ENCODE measurements at places on chromosomes 12 and 14.
A peak's percentile ranks its signal among the peaks of the same experiment; 100 is the strongest.

DNA sequence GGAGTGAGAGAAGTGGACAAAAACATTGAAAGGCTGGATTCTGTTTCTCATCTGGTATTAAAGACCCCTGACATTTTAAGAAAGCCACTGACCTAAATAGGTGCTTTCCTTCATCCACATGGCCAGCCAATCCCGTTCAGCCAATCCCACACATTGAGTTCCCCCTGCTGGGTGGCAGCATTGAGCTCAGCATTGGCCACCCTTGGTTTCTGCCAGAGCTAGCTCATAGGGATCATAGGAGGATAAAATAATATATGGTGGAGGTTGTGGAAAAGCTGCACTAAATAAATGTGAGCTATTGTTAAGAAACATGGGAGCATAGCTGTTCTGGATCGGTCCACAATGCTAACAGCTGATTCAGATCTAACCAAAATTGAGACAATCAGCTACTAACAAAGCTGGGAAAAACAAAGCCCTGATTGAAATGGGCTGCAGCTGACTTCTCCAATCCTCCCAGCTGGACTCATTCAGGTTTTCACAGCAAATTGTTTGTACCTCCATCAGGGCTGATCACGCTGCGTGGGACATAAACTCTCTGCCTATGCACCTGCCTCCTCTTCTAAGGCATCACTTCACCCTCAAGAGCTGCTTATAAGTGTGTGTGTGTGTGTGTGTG, 256.5 kb downstream of the EMP1 start:
- DNase-seq: no peak

DNA sequence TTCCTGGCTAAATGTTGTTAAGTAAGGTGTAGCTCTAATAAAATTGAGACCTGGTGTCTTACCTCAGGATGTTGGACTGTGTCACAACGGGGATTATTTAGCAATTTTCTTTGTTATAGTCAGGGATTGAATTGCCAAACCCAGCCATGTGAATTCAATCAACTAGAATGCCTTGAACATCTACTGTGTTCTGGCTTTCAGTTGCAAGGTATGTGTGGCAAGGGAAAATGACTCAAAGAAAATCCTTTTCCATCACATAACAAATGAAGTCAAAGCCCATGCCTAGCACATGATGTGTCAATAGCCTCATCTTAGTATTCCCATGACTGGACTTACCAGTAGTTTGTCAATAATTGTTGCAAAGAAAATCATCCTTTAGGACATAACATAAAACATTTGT, 519.8 kb upstream of the FLRT2 start:
- DNase-seq: no peak

DNA sequence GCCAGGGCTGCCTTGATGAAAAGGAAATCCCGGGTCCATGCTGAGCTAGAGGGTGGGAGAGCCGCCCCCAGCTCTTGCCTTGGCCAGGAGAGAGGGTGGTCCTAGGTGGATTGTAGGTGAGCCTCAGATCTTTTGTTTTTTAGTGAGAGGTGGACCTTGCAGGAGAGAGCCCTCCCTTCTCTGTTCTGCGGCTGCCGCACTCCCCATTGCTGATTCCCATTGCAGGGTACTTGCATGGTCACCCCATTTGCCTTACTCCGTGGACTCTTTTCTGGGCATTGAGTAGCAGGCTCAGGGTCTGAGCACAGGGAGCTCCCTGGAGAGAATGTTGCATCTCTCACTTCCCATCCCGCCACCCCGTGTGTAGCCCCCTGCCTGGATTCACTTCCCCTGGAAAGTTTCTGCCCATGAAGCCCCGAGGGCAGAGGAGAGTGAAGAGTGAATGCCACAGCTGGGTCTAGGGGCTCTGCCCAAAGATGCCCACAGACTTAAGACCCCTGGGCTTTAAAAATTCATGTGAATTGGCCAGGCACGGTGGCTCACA, 10.2 kb downstream of the VASH1 start:
- DNase-seq: no peak

GRCh38 chr14:67131691-67132090, 57.5 kb upstream of the GARIN2 start:
- no peak for DNase-seq

- no peak for DNase-seq
Observed at GRCh38 chr14:89524990-89525667, 108.1 kb upstream of the FOXN3 start.

- DNase-seq: no peak
Observed at GRCh38 chr14:92404421-92404820, 81.5 kb downstream of the SLC24A4 start.

GRCh38 chr12:111409780-111410430, 4.2 kb downstream of the SH2B3 start:
- no peak for DNase-seq

DNA sequence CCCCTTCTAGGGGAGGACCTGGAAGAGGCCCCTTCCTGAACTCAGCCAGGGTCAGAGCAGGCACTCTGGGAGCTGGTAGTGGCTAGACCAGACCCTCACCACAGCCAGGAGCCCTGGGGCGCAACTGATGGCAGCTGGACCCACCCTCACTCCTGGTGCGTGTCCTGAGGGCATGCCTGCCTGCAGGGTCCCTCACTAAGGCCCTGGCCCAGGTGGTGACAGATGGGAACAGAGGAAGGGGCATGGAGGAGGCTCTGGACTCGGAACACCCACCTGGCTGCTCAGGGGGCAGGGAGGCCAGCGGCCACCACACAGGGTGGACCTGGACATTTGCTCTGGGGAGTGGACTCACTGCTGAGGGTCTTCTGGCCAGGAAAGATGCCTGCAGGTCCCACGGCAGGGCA, 342.2 kb upstream of the SFSWAP start:
- DNase-seq: no peak

DNA sequence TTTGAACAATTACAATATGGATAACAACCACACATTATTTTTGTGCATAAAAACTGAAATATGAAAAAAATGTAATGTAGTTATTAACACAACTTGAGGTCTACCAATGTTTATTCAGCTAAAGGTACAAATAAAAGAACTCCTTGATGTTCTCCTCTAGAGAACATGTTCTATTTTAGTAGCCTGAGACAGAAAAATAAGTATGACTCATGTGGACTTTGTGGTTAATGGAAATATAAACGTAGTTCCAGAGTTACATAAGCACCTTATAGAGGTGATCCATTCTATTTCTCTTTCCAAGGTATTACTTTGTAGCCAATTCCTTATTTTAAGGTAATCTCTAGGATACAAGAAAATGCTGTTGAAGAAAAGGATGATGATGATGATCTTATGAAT, 25.7 kb downstream of the ALKBH1 start:
- DNase-seq: no peak

- DNase-seq: no peak
Observed at GRCh38 chr14:77475432-77476115, 17.7 kb downstream of the AHSA1 start.

DNA sequence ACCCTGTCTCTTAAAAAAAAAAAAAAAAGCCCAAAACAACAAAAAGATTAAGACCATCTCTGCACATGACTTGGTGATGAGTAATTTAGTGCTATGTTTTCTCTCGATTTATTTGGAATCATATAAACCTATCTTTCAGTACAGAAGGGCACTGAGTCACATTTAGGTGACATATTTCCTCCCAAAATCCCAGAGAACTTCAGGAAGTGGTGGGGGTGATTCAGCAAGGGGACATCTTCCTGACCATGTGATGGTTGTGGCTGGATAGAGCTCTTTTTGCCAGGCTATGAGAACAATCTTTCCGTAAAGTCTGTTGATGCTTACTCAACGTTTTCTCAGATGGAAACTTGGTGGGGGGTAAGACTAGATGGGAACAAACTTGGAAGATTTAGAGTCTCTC, 50.0 kb downstream of the PPFIBP1 start:
- DNase-seq: no peak

- peak; percentile 30 for DNase-seq
Observed at GRCh38 chr12:122203301-122204166, at the start of gene B3GNT4. B3GNT4 (plus strand) TSS chr12:122203709; CDS start chr12:122204619, 910 bp downstream.

GRCh38 chr12:1913377-1914113, 4.9 kb downstream of the CACNA2D4 start:
- DNase-seq: no peak

GRCh38 chr12:11654338-11654737, 4.9 kb downstream of the ETV6 start:
- no peak for DNase-seq

DNA sequence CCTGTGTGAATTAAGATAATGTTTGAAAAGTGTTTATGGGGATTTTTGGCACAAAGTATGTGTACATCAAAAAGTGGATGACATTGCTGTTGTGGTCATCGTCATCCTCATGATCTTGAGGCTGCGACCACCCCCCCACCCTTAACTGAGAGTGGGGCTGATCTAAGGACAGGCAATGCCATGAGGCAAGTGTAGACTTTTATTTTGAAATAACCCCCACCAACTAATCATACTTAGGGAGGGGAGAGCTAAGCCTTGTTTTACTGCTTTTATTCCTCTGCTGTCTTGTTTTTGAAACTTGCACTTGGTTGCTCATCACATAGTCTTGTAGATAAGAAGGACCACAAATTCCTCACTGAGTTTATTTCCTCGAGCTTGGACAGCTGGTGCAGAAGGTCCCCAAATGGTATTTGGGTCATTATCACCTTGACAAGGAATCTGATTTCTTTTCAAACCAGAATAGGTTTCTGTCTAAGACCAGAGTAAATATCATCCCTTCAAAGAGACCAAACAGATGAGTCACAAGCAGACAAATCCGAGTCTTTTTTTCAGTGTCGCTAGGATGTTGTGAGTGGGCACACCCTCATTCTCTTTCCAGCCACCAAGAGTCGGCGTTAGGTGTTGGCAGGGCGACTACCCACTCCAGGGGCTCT, 23.9 kb upstream of the SMOC1 start:
- no peak for DNase-seq

DNA sequence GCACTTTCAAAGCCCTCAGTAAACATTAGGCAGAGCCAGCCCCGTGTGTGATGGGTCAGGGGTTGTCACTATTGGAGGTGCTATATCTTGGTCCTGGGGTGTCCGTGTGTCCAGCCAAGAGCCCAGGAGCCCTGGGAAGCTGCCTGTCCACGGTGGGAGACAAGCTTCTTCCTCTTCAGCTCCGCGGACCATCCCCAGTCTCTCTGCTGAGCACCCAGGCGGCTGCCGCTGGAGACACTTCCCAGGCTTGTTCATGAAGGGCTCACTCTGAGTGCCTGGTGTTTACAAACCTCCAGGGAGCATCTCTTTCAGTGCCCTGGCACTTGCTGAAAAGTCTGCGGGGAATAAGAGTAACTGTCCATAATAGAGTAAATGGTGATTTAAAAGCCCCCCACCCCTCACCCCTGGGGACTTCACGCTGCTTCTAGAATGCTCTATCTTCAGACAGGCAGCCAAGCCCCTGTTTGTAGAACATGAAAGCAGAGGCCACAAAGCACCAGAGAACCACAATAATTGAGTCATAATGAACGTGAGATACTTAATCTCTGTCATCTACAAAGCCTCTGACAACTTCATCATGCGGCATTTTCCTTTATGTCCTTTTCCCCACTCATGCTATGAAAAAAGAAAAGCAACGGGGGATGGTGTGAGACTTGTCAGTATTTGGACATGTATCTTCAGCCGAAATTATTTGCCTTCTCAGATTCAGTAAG, 178.6 kb downstream of the TMEM132C start:
- no peak for DNase-seq

DNA sequence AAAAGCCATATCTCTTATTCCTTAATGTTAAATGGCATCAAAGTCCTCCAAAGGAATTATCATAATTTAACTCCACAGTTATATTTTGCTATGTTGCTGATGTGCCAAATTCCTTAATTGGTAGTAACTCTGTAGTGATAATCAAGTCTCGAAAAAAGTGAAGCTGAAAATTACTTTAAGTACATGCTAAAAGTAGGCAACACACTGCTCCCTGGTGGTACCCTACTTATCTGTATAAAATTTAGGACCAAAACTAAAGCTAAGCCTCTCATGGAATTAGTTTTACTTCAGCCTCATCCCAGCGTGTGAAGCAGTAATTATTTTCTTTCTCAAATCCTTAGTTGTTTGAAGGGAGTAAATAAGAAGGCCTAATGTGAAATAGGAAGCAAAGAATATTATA, 132.8 kb downstream of the TTLL5 start:
- no peak for DNase-seq

DNA sequence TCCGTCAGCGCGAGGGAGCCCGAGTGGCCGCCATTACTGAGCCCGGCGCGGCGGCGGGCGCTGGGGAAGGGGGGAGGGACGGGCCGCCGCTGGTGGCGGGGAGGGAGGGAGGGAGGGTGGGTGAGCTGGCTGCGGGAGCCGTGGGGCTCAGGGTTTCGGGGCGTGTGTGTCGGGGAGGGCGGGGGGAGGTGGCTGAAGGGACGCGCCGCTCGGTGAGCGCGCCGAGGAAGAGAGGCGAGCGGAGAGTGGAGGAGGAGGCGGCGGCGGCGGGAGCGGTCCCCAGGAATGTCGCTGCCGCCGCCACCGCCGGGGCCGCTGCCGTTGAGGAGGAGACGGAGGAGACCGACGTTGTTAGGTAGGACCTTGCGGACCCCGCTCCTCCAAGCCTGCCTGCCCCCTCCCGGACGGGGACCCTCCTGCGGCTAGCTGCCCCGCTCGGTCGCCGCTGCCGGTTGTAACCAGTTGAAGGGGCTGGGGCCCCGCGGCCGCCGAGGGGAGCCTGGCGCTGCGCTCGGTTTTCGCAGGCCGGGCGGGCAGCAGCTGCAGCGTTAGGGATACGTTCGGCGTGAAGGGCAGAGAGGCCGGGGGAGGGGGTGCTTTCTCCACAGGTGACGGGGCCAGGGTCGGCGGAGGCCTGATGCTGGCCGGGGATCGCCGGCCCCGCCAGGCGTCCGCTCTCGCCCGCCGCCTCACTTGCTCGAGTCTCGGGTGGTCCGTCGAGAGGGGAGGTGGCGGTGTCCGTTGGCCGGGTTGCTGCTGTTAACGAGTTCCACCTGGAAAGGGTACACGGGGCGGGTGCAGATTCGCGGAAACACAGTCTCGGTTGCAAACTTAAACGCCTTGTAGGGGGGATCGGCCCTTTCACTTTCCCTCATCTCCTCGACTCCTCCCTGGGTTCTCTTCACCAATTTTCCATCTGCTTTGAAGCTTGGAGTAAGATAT, at the start of gene ARHGAP5:
TSS of gene ARHGAP5 (plus strand) at position 224 of the 942 bp plus-strand sequence. CDS start 13,366 bp downstream, outside the sequence.
- peak; percentile 10 for DNase-seq

DNA sequence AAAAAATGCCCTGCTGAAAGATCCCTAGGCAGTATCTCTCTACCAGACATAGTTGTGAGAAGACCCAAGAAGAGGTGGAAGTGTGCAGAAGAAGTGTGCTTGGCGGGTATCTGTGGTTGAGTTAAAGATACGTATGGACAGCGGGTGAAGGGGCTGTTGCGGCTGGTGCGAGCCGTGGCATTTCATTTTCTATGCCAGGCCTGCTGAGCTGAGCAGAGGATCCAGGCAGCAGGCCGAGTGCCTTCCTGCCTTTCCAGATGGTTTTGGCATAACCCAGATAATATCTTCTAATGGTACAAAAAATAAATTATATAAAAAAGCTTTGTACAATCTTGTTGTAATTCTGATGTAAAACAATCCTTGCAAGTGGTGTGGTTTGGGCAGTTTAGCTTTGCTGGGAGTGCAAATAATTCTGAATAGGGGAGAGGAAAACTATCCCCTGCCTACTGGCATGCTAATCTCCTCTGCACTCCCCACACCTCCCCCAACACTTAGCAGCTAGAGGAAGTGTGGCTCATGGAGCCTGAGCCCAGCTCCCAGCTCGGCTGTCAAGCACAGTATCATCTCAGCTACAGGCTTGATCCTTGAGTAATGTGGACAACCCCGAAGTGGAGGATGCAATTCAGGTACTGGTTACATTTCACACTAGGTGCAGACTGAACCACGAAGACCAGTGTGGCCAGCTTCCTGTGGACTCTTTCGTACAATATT, 168.9 kb downstream of the VRK1 start:
- no peak for DNase-seq

- no peak for DNase-seq
Observed at GRCh38 chr14:50354527-50354926, 42.2 kb downstream of the CDKL1 start.

- no peak for DNase-seq
Observed at GRCh38 chr12:18629916-18630315, 107.9 kb downstream of the PLCZ1 start.

GRCh38 chr12:93521225-93522080, 51.0 kb upstream of the SOCS2 start:
- DNase-seq: no peak

All from stimulated activated CD8-positive, alpha-beta memory T cell treated with anti-CD3 and anti-CD28 coated beads, Interleukin-7, amount 100 ng/mL, for 24 hours (primary cell).